ENCODE measurements at places on chromosomes 1 and 21.

DNA sequence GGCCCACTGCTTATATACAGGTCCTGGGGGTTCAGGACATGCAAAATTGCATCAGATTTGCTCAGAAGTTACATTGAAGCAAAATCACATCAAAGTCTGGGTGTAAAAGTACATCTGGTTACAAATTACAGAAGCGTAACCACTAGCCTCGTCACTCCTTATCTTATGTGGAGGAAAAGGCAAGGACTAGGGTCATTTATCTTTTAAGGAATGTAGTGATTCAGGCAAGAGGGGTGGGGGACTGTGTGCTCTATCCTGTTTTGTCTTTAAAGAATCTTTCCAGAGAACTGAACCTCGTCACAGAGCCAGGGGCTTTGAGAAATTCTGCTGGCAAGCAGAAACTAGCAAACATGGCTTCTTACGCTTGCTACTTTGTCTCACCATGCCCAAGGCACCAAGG, 61.1 kb upstream of the RAB4A start:
- no peak for DNase-seq

DNA sequence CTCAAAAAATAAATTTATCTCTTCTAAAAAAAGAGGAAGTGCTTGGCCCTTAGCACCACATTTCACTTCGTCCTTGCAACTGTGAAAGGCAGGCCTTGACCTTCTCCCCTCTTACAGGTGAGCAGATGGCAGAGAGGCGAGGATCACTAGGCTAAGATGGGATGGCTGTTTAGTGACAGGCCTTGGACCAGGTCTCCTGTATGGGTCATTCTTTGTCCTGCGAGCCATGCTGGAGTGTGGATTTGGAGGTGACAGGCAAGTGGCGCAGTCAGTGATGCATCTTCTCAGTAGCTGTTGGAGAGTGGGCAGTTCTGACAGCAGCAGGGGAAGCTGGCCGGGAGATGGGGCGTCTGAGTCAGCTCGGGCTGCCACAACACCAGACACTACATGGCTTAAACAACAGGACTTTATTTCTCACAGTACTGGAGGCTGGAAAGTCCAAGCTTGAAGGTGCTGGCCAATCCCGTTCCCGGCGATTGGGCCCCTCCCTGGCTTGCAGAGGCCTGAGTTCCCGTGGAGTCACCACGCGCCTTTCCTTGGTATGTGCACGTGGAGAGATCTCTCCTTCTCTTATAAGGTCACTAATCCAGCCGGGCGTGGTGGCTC, 16.5 kb downstream of the SLC27A3 start:
- DNase-seq: no peak

- DNase-seq: no peak
Observed at GRCh38 chr1:64065571-64065970, 137.9 kb upstream of the UBE2U start.

- DNase-seq: no peak
Observed at GRCh38 chr1:60054374-60054773, 19.2 kb downstream of the C1orf87 start.
